CD4-positive, alpha-beta T cell treated with Interleukin-17A for 1 hour (primary cell): ENCODE measurements at places on chromosomes 13 and 19.
A peak's percentile ranks its signal among the peaks of the same experiment; 100 is the strongest.

GRCh38 chr19:46985542-46986415 is 33.9 kb upstream of the NPAS1 start:
- DNase-seq: no peak

DNA sequence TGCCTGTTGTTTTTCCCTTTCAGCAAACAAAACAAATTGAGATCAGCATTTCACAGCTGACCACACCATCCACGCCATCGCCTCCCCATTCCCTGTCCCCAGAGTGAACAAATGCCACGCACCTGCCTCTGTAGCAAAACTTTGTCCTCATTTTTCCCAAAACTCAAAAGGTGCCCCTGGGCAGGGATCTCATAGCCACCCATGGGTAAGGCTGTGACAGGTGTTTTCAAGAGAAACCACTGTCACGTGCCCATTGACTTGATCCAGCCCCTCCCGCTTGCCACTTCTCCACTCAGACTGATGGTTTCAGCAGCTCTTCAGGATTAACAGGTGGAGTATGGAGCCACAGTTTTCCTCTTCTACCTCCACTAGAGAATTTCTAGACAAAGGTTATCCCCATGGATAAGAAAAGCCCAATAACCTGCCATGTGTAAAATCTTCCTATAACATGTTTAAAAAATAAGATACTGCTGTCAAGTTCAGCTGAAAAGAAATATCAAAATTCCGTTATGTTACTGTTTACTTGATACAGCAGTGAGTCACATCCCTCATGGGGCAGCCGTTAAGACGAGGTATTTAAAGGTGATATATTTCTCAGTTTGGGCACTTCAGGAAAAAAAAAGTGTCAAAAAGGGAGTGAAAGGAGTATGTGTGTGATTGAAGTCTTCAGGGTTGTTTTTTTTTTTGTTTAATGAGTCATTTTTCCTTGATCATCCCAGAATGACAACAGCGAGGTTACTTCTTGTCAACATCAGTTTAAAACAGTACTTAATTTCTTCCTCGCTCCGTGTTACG is 63.5 kb upstream of the GPR183 start:
- peak; percentile 42 for DNase-seq

GRCh38 chr13:23506071-23506806 is 64.0 kb upstream of the TNFRSF19 start:
- DNase-seq: no peak

DNA sequence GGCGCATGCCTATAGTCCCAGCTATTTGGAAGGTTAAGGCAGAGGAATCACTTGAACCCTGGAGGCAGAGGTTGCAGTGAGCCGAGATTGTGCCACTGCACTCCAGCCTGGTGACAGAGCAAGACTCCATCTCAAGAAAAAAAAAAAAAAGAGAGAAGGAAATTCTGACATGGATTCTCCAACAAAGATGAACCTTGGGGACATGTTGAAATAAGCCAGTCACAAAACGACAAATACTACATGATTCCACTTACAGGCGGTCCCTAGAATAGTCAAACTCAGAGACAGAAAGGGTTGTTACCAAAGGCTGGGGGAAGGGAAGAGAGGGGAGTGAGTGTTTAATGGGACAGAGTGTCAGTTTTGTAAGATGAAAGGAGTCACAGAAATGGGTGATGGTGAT is 66.4 kb downstream of the F2RL3 start:
- no peak for DNase-seq

GRCh38 chr13:41398494-41399170 is 58.7 kb upstream of the RGCC start:
- DNase-seq: no peak

GRCh38 chr19:40831502-40832430 is 18.5 kb downstream of the CYP2A6 start:
- DNase-seq: no peak

DNA sequence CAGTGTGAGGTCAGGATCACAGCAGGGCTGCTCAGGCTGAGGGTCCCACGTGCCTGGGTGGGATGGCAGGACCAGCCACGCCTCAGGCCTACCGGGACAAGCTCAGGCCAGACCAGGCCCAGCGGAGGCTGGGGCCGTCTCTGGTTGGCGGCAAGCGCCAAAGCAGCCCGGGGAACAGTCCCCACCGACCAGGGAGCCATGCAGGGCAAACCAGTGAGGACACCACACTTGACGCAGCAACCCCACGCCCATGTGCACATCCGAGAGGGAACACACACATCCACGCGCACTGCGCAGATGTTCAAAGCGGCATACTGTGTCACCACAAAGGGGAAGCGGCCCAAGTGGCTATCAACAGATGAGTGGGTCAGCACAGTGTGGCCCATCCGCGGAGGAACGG is 15.2 kb downstream of the IZUMO4 start:
- DNase-seq: no peak

GRCh38 chr19:13172346-13173138 is 22.3 kb downstream of the IER2 start:
- peak; percentile 76 for DNase-seq

- no peak for DNase-seq
These were observed 1649.7 kb upstream of the SPRY2 start for GRCh38 chr13:81990652-81991051.

DNA sequence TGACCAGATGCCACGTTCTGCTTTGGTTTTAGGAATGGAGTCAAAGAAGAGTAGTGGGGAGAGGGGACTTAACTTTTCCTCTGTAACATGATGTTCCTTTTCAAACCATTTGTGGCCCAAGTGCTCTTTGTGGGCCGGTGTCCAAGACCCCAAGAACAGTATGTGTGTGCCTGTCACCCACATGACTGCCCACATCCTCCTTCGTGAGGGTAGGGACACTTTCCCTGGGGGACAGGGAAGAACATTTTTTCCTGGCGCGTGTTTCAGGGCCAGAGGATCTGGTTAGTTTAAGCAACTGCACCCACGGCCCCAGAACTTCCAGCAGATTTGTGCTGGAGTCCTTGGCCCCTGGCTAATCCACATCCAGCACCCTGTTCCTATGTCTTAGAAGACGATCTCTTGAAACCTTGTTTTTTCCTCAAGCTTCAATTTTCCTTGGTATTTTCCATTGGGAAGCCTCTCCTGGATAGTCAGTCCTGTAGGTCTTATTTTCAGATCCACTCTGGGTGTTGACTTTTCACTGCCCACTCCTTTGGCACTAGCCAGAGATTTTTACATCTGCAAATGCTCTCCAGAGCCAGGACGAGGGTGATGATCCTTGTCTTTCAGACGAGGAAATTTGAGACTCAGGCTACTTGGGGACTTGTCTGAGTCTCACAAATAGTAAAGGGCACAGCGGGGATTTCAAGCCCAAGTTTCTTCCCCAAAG is 10.8 kb upstream of the CCDC97 start:
- DNase-seq: no peak

GRCh38 chr19:342801-343421 is 1.7 kb downstream of the MIER2 start:
- no peak for DNase-seq

GRCh38 chr19:41921577-41922576 is 6.4 kb downstream of the ERFL start:
- DNase-seq: no peak

GRCh38 chr19:485583-486236 is 10.6 kb upstream of the MADCAM1 start:
- no peak for DNase-seq

DNA sequence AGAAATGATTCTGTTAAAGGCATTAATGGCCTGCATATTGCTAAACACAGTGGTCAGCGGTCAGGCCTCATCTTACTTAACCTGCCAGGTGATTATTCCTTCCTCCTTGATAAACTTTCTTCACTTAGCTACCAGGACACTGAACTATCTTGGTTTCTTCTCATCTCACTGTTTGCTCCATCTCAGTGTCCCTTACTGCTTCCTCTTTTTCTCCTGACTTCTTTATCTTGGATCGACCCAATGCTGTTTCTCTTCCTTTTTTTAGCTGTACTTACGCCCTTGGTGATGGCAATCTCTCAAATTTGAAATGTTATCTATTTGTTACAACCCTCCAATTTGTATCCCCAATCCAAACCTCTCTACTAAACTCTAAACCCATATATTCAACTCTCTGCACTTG is 7.8 kb upstream of the CLC start:
- DNase-seq: no peak

GRCh38 chr19:28960986-28961705 is 251.8 kb downstream of the UQCRFS1 start:
- no peak for DNase-seq

DNA sequence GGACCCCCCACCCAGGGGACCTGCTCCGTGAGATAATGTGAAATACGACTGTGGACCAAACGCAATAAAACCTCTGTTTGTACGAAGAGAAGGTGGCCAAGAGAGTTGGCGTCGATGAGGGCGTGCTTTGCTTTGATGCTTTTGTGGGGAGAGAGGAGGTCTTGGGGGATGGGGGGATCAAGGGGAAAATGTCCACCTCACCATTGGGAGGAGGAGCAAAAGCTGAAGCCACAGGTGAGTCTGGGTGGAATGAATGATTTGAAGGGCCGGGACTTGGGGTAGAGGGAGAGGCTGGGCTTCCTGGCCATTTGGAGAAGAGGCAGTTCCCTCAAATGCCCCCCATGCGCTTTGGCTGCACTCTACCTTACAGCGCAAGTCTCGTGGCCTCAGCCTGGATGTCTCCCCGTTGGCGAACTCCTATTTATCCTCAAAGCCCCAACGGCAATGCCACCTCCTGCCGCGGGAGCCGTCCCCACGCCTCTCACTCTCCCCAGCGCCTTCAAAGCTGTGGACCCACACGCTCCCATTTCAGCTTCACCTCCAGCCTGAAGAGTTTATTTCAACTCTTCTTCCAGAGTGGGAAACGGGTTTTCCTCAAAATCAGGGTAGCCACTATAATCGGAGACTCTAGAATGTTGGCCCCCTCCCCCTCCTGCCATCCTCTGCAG is 795 bp upstream of the ABCA7 start:
- DNase-seq: no peak

DNA sequence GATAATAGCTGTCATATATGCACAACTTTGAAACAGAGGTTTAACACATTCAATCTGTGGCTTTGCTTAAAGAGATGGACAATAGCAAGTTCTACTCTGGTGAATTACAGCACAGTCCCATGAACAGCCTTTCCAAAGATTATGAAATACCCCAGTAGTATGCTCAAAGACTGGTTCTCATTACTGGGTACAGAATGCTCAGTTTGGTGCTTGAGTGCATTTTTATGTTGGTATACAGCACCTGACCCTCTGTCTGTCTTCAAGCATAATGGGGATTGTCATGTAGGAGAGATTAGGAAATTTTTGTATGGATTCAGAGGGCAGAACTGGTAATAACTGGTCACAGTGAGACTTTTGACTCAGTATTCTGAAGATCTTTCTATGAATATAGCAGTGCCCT is 7.6 kb downstream of the LMO7 start:
- DNase-seq: no peak

DNA sequence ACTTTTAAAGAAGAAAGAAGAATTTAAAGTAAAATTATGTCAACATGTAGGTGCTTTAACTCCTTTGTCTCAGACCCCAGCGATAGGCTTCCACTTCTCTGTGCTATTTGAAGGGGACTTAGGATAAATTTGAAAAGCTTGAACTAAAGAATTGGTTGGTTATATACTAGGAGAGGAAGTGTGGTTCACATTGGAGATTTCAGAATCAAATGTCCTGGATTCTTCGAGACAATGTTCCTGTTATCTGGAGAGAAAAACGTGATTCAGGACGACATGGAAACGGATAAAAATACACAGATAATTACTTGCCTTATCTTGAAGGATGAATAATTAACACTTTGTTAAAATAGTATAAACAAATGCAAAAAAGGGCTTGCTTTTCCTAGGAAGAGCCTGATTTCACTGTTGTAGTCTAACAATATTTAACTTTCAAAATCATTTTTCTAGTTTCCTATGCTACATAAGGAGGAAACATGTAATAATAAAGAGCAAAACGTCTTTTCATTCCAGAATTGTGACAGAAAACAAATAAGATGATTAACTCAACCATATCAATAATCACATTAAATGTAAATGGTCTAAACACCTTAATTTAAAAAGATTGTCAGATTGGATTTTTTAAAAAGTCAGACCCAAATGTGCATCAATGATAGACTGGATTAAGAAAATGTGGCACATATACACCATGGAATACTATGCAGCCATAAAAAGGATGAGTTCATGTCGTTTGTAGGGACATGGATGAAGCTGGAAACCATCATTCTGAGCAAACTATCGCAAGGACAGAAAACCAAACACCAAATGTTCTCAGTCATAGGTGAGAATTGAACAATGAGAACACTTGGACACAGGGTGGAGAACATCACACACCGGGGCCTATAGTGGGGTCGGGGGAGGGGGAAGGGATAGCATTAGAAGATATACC is 724 bp upstream of the ZNF780A start:
- no peak for DNase-seq

GRCh38 chr13:47546391-47547225 is 454.5 kb downstream of the SUCLA2 start:
- no peak for DNase-seq

- no peak for DNase-seq
These were observed 8.9 kb upstream of the SLC15A1 start for GRCh38 chr13:98761126-98761985.

DNA sequence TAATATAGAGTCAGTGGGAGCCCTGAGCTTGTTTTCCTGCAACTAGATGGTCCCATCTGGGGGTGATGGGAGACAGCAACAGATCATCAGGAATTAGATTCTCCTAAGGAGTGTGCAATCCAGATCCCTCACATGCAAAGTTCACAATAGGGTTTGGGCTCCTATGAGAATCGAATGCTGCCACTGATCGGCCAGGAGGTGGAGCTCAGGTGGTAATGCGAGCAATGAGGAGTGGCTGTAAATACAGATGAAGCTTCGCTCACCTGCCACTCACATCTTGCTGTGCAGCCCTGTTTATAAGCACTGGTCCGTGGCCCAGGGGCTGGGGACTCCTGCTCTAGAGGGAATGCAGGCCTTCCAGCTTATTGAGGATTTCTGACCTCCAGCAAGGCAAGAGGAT is 5.7 kb downstream of the ZNF558 start:
- DNase-seq: no peak

GRCh38 chr13:31145417-31145816 is 16.3 kb downstream of the HSPH1 start:
- DNase-seq: no peak

- no peak for DNase-seq
These were observed 14.6 kb downstream of the PDS5B start for GRCh38 chr13:32600890-32601289.
